ENCODE measurements at places on chromosomes 1 and 21.

DNA sequence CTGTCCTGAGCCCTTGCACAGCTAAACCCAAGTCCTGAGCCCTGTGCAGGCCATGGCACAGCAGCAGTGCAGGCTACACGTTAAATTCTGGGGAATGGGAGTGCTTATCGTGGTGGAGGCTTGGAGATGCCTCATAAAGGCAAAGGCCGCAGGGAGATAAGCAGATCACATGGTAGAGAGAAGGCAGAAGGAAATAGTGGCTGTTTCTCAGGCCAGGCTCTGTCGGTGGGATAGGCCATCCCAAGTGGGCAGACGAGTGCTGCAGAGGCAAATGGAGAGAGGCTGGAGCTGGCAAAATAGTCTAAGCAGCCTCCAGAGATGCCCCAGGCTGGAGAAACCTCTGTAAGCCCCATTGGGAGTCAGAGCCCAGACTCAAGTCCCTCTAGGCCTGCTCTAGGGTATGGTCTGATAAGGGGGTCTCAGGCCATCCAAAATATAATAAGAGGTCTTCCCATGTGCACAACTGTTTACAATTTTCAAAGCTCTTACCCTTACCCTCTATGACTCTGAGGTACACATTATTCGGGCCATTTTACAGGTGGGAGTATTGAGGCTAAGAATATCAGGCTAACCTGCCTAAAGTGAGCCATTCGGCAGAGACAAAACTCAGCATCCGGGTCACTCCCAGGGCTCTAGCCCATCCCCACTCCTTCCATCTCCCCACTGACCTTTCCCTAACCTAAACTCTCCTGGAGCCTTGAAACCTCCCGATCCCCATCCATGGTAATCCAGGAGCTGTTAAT is 79.6 kb downstream of the NKAIN1 start:
- DNase-seq, result no peak

DNA sequence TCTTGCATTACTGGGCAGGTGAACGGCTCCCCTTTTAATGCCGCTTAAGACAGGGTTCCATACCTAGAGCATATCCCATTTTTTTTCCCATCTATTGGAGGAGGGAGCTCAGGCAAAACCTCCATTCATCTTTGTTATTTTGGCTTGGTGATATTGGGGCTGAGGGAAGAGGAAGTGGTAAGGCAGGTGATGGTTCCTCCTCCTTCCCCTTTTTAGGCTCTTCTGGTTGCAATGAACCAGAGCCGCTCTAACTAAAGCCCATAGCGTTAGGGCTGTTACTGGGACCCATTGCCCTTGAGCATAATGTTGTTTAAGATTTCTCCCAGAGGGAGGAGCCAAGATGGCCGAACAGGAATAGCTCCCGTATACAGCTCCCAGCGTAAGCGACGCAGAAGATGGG is 21.1 kb downstream of the PYHIN1 start:
- DNase-seq, result no peak

DNA sequence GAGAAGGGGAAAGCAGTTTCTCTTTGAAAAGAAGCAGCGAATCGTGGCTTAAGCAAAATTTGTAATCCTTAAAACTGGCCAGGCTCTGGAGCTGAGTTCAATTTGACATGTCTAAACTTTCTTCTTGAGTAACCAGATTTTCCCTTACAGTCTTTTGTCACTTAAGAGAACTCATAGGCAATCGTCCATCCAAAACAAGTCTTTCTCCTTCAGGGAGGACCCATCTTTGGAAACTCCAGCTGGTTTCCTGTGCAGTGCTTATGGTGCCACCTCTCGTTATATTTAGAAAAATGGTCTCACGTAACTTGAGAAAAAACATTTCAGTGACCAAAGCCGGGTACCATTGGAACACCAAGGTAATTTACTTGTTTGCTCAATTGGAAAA is 1.8 kb upstream of the PTTG1IP start:
- no peak for DNase-seq

GRCh38 chr1:9346566-9346965 is 53.9 kb downstream of the SPSB1 start:
- DNase-seq, result no peak

DNA sequence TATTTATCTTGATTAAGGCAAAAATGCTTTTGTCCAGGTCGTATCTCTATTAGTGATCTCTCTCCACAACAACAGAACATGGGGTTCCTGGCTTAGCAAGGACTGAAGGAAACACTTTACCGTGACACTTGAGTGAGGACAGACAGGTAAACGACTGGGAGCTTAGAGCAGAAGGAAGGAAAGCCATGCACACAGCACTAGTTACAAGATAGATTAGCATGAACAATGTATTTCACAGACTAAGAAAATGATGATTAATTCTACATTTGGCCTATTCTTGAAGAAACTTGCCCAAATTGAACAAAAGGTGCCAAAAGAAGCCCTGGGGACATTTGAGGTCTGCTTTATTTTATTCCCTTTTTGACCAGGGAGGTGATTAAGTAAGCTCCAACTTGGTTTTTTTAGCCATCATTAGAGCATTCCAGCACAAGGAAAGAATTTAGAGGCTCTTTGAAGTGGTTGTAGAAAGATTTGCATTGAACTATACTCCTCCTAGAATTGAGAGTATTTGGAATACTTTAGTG is 248.5 kb downstream of the USP25 start:
- no peak for DNase-seq

Data from NCI-H446 (cell line).